CD4-positive, CD25-positive, alpha-beta regulatory T cell (primary cell): ENCODE measurements at places on chromosomes 2 and 18. TPM values are rescaled to one million over a fixed set of nuclear protein-coding genes. Genes with fewer than 3 reads are reported as not detected.

GRCh38 chr2:179274749-179275148, 10.1 kb upstream of the SESTD1 start:
- DNase-seq: no peak
- no peak overlapping the region for H3K4me3 ChIP-seq
- no peaks in the 10 kb centered on the region for H3K4me1 ChIP-seq
- no peak overlapping the region for H3K27ac ChIP-seq
- no peaks in the 10 kb centered on the region for H3K27me3 ChIP-seq

GRCh38 chr18:8952174-8952573, 150.3 kb upstream of the NDUFV2 start:
- no peak overlapping the region for H3K27ac ChIP-seq
- H3K36me3 ChIP-seq: no peaks in the 10 kb centered on the region
- DNase-seq: no peak
- H3K4me3 ChIP-seq: no peak overlapping the region

DNA sequence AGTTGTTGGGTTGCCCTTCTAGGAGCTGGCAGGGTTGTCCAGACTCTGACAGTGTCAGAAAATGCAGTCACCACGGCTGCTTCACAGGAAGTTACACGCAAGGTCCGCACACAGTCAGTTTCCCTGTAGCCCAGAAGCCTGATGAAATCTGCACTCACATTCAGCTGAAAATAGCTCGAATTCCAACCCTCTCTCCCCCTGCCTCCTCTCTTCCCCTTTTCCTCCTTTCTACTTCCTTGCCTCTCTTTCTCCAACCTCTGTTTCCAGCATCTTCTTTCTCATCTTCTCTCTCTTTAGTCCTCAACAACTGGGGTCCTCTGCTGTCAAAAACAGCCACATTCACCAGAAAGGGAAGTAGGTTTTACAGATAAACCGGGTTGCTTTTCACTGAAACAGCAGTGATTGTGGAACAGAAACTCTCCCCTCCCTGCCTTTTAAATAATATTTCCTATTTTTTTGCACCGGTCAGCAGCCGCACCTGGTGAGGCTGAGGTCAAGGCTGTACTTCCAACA, 69.3 kb downstream of the BCL11A start:
- H3K27ac ChIP-seq: no peak overlapping the region
- peaks cover 5% of the 10 kb centered on the region for H3K27me3 ChIP-seq
- DNase-seq: no peak
- no peak overlapping the region for H3K4me3 ChIP-seq

DNA sequence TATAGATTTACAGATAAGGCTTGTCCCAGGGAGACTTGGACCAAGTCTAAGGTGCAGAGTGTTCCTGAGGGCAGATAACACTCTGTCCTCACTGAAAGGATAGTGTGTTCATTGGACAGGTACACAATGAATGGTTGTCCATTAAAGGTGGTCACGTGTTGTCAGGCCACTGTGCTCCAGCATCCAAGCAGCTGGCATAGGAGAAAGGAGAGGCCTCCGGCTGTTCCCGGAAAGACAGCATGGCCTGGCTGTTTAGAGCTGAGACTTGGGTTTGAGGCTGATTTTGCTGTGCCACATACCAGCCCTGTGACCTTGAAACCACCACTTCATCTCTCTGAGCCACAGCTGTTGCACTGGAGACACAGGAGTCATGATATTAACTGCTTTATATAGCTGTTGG, 19.6 kb upstream of the SULT1C3 start:
- H3K27ac ChIP-seq: no peak overlapping the region
- no peaks in the 10 kb centered on the region for H3K4me1 ChIP-seq
- H3K36me3 ChIP-seq: no peaks in the 10 kb centered on the region
- no peak for DNase-seq

The C2orf72 gene
- not detected for total RNA-seq

The GLI2 gene
- not detected for total RNA-seq

The ATP6V1B1 gene
- total RNA-seq: not detected
